ENCODE measurements at places on chromosomes 11 and 22.
A peak's percentile ranks its signal among the peaks of the same experiment; 100 is the strongest.

GRCh38 chr11:70853770-70854108, 398.6 kb downstream of the SHANK2 start:
- DNase-seq, result no peak

DNA sequence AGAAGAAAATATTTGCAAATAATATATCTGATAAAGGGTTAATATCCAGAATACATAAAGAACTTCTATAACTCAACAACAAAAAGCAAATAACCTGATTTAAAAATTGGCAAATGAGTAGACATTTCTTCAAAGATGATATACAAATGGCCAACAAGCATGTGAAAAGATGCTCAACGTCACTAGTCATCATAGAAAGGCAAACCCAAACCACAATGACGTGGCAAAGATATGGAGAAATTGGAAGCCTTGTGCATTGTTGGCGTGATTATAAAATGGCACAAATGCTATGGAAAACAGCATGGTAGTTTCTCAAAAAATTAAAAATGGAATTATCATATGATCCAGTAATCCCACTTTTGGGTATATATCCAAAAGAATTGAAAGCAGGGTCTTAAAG, 466.3 kb downstream of the TBC1D22A start:
- no peak for DNase-seq

- DNase-seq, result peak; percentile 43
These were observed 66.2 kb downstream of the AMBRA1 start for GRCh38 chr11:46527591-46528130.

GRCh38 chr22:46444390-46444854, 93.0 kb downstream of the CELSR1 start:
- no peak for DNase-seq

GRCh38 chr11:69804769-69805508, 14.3 kb downstream of the FGF3 start:
- DNase-seq, result no peak

GRCh38 chr11:118151431-118151830, 1.2 kb downstream of the SCN4B start:
- DNase-seq, result peak; percentile 10

DNA sequence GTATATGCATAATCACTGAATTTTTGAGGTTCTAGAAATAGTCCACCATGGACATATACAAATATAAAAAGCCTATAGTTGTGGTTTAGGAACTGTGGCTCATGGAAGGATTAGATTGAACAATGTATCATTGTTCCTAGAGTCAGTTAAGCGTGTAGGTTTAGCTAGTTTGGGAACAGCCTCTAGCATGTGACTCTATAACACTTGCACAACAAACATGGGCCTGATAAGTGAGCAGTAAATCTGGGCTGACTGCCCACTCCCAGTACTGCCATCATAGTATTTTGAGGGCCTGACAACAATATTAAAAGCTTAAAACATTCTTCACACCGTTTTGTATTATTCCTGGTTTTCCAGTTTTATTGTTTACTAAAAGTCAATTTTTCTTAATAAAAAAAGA, 47.0 kb downstream of the YAP1 start:
- no peak for DNase-seq

DNA sequence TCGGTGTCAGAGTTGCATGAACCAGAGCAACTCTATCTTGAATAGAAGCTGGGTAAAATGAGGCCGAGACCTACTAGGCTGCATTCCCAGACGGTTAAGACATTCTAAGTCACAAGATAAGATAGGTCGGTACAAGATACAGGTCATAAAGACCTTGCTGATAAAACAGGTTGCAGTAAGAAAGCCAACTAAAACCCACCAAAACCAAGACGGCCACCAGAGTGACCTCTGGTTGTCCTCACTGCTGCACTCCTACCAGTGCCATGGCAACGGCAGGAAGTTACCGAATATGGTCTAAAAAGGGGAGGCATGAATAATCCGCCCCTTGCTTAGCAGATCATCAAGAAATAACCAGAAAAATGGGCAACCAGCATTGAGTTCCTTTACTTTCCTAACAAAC, 2.4 kb upstream of the KAT5 start:
- peak; percentile 48 for DNase-seq

DNA sequence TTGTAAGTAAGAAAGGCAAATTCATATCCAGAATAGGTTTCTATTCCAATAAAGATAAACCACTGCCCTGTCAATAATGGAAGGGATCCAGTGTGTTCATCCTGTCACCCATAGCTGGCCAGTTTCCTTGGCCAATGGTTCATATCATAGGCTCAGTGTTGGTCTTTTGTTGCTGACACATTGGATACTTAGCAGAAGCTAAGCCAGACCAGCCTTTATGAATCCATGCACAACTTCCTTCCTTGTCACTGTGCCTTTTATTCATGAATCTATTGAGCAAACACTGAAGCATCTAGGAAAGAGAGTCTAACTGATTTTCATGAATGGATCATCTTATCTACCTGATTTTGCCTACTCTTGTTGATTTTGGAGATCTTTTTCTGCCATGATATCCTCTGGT, 20.0 kb downstream of the OR2AT4 start:
- DNase-seq, result no peak

DNA sequence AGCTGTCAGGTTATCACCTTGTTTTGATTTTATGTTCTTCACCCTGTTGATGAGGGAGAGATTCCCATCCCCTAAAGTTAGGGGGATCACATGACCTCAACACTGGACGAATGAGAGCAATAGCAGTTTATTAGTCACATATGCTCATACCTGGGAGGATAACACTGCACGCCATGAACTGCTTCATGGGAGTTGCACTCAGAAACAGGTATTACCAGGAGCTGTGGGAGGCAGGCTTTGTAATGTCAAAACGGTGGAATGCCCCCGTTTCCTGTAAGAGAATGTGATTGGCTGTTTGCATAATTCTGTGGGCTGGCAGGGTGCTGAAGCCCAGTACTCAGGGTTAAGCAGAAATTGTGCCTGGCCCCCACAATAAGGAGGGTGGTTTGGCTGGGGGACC, 3.2 kb upstream of the THY1 start:
- DNase-seq, result no peak

- no peak for DNase-seq
These were observed 48.4 kb downstream of the PDE2A start for GRCh38 chr11:72625691-72626413.

DNA sequence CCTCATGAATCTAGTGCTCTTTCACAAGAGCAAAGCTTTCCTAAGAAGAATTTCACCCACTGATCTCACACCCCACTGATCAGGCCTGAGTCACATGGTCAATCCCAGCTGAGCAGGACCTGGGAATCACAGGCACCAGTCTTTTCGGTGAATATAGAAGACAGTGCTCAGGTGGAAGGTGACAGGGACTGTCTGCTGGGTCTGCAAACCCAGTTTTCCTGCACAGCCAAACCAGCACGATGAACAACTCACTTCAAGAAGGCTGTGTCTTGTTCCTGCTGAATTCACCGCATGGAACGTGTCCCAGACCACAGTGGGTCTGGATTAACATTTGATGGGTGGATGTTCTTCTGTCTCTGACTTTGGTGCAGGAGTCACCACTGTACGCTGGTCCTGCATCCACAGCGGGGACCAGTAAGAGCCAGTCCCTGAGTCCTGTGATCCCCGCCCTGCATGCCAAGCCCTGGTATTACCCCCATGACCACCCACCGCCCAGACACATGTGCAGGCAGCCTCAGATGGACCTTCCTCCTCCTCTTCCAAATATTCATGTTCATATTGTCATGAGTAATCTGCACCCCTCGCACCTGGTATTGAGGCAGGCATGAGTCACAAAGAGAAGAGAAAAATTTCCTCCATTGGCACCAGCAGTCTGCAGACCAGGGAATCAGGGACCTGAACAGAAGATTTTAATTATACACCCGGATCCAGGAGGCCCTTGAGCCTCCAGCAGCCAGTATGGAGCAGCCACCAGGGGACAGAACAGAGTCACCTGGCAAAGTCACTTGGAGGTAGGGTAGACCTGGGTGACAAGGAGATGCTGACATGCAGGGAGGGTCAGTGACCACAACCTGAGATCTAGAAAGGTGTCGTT, 8.6 kb upstream of the IGLL5 start:
- no peak for DNase-seq

GRCh38 chr11:33687733-33688479, 12.7 kb downstream of the C11orf91 start:
- DNase-seq, result peak; percentile 10

DNA sequence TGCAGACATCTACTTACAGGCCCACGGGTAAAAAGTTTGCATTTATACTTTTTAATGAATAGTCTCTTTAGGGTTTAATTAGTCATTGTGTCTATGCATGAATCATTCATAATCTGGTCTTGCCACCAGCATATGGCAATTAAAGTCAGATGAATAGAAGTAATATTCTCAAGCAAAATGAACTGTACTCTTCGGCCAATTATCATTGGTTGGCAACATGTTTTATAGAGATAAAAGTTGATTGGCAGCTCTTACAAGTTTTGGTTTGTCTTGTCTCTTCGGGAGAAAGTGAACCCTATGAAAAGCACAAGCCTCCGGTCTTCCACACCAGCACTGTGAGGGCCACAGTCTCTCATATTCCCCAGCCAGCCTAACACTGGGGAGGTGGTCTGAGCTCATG, 97.8 kb downstream of the OSBP2 start:
- DNase-seq, result no peak

DNA sequence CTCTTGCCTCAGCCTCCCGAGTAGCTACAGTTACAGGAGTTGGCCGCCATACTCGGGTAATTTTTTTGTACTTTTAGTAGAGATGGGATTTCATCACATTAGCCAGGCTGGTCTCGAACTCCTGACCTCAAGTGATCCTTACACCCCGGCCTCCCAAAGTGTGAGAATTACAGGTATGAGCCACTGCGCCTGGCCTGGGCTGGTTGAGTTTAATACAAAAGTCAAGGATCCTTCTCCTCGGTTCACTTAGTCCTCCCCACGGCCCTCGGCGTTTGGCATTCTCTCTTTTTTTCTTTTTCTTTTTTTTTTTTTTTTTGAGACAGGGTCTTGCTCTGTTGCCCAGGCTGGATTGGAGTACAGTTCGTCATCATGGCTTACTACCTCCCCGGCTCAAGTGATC, 33.0 kb downstream of the MCHR1 start:
- DNase-seq, result no peak

DNA sequence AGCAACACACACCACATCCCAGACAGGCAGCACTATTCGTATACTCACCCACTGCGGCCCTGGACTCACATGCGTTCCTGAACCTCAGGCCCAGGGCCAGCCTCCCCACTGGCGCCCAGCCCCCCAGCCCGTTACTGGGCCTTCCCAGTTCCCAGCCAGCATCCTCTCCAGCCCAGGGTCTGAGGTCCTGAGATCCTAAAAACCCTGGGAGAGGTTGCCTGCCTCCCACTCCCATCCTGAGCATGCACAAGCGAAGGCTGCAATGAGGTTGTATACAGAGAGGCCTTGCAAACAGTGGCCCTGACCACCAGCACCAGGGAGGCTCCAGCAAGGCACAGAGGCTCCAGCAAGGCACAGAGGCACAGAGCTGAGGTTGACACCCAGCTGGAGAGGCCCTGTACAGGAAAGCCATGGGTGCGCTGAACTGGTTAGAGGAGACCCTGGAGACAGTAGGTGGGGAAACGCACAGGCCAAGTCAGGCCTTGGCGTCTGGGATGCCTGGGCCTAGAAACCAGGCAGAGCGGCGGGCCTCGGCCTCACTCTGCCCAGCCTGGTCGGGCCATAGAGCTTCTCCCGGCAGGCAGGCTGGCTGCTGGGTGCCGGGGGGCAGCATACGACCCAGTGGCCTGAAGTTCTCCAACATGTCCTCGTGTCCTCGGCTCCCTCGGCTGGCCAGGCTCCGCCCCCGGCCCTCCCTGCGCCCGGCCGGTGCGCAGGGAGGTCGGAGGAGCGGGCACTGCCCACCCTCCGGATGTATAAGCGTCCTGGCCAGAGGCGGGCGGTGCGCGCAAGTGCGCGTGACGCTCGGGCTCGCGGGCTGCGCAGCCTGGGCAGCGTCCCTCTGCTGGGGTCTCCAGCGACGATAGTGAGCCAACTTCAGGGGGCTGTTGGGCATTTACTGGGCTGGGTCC, 2.3 kb upstream of the TBX1 start:
- DNase-seq, result no peak

- DNase-seq, result no peak
These were observed 9.2 kb downstream of the SLC5A1 start for GRCh38 chr22:32052244-32052643.

- DNase-seq, result no peak
These were observed 226.6 kb downstream of the ST3GAL4 start for GRCh38 chr11:126581871-126582648.

GRCh38 chr11:17901481-17901880, 111.4 kb downstream of the SERGEF start:
- DNase-seq, result no peak

GRCh38 chr11:35163702-35164496, 24.9 kb downstream of the CD44 start:
- DNase-seq, result no peak

DNA sequence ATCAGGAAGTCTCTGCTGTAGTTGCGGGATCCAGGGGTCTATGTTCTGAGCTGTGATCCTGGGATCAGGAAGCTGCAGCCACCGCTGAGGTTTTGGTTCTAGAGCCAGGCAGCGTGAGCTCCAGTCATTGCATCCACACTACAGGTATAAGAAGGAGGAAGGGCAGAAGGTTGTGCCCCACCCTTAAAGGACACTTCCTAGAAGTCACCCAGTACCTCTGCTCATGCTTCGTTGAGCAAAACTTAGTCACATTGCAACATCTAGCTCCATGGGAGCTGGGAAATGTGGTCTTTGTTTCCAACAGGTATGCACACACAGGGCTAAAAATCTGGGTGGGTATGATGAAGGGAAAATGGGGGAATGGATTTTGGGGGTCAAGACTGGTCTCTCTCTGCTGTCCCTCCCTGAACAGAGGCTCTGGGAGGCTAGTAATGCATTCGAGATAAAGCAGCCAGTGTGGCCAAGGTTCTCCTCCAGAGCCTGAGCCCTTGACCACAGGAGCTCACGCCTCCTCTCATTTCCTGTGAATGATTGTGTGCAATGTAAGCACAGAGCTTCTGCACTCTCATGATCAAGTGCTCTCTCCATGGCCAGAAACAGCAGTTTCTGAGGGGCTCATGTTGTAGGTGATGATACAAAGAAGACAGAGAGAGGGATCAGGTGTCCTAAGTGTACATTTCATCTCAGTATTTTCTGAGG, 86.8 kb upstream of the OR4B1 start:
- peak; percentile 9 for DNase-seq

DNA sequence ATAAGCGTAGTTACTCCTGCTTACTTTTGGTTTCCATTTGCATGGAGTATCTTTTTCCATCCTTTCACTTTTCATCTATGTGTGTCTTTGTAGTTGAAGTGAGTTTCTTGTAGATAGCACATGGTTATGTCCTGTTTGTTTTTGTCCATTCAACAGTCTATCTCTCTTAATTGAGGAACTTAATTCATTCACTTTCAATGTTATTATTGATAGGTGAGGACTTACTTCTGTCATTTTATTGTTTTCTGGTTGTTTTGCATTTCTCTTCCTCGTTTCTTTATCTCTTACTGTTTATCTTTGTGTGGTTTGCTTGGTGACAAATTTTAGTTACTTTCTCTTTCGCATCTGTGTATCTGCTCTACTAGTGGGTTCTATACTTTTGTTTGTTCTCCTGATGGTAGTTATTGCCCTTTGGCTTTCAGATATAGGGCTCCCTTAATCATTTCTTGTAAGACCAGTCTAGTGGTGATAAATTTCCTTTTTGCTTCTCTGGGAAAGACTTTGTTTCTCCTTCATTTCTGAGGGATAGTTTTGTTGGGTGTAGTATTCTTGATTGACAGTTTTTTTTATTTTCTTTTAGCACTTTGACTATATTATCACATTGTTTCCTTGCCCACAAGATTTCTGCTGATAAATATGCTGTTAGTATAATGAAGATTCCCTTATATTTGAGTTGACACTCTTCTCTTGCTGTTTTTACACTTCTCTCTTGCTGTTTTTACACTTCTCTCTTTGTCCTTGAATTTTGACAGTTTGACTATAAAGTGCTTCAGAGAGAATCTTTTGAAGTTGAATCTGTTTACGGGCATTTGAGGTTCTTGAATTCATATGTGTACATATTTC, 9.0 kb upstream of the RAG1 start:
- DNase-seq, result no peak

All from MV-4-11 (cell line).